ENCODE measurements at places on chromosomes 3 and 15.

- DNase-seq = peak; percentile 93
These were observed 33.5 kb upstream of the ACAD9 start for GRCh38 chr3:128845778-128846485.

- no peak for DNase-seq
These were observed 464 bp upstream of the MRPS25 start for GRCh38 chr3:15065550-15066007.

GRCh38 chr3:111621535-111621934, 26.4 kb upstream of the ZBED2 start:
- no peak for DNase-seq

DNA sequence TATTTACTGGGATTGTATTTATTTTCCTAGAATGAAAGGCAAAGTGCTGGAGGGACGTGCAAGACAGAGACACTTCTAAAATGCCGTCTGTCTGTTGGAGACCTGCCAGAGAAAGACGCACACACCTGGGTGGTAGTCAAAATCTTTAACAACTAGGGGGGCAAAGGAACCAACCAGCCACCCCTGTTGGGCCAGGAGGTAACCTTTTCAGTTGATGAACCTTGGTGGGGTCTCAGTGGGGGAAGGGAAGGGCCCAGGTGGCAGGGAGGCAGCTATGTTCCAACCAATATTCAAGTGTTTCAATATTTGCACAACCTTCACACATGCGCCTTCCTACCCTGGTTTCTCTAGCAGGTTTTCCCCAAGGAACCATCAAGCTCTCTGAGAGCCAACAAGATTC, 99.0 kb downstream of the MEGF11 start:
- no peak for DNase-seq

GRCh38 chr15:23567921-23568320, 2.4 kb downstream of the MKRN3 start:
- no peak for DNase-seq

- no peak for DNase-seq
These were observed 30.1 kb upstream of the SLC24A5 start for GRCh38 chr15:48090666-48091065.

DNA sequence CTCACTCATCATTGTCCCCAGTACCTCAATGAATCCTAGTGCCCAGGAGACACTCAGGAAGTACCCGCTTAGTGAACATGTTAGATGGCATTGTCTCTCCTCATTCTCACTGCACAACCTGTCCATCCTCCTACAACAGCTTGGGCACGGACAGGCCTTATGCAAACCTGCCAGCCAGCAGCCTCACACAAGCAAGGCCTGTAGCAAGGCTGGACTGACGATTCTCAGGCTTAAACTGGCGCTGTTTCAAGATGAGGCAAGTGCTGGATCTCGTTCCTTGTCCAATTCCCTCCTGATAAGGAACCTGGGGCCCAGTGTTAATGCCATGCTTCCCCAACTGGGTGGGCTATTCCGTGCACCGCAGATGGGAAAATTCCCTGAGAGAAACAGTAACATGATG, 59.0 kb downstream of the CDCP1 start:
- no peak for DNase-seq

DNA sequence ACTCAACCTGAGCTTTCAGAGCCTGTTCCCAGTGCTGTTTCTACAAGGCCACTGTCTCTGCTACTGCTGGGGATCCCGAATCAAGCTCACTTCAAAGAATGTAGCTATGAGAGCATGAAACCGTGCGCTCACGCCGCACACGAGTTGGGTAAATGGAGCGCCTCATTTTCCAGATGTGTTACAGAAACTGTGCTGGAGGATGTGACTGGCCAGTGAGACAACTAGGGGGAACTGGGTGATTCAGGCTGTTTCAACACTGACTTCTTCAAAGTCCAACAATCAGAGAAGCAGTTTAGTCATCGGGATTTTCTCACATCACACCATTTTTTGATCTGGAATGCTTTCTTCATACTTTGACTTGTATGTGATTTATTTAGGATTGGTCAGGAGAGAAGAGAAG, 3.5 kb downstream of the ZNF710 start:
- DNase-seq = peak; percentile 68

DNA sequence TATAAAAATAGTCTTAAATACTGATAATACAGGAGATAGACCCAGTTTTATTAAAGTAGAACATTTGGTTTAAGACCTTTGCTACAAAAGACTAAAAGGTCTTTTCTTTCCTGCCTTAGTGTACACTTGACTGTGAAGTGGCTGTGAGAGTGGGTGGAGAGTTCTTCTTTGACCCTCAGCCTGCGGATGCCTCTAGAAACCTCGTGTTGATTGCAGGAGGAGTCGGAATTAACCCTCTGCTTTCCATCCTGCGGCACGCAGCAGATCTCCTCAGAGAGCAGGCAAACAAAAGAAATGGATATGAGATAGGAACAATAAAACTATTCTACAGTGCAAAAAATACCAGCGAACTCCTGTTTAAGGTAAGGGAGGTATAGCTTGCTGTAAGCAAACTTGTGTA, 36.5 kb downstream of the OXNAD1 start:
- no peak for DNase-seq

DNA sequence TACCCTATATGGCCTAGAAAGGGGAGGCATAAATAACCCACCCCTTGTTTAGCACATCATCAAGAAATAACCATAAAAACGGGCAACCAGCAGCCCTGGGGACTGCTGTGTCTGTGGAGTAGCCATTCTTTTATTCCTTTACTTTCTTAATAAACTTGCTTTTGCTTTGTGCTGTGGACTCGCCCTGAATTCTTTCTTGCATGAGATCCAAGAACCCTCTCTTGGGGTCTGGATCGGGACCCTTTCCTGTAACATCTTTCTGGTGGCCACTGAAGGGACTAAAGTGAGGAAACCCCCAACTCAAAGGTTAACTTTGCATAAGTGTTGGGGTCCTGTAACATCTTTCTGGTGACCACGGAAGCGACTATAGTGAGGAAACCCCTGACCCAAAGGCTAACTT, 15.7 kb upstream of the HHATL start:
- no peak for DNase-seq

DNA sequence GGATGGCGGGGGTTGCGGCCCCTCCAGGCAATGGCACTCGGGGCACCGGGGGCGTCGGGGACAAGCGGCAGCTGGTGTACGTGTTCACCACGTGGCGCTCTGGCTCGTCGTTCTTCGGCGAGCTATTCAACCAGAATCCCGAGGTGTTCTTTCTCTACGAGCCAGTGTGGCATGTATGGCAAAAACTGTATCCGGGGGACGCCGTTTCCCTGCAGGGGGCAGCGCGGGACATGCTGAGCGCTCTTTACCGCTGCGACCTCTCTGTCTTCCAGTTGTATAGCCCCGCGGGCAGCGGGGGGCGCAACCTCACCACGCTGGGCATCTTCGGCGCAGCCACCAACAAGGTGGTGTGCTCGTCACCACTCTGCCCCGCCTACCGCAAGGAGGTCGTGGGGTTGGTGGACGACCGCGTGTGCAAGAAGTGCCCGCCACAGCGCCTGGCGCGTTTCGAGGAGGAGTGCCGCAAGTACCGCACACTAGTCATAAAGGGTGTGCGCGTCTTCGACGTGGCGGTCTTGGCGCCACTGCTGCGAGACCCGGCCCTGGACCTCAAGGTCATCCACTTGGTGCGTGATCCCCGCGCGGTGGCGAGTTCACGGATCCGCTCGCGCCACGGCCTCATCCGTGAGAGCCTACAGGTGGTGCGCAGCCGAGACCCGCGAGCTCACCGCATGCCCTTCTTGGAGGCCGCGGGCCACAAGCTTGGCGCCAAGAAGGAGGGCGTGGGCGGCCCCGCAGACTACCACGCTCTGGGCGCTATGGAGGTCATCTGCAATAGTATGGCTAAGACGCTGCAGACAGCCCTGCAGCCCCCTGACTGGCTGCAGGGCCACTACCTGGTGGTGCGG, 1.9 kb downstream of the CHST2 start:
- DNase-seq = peak; percentile 80

DNA sequence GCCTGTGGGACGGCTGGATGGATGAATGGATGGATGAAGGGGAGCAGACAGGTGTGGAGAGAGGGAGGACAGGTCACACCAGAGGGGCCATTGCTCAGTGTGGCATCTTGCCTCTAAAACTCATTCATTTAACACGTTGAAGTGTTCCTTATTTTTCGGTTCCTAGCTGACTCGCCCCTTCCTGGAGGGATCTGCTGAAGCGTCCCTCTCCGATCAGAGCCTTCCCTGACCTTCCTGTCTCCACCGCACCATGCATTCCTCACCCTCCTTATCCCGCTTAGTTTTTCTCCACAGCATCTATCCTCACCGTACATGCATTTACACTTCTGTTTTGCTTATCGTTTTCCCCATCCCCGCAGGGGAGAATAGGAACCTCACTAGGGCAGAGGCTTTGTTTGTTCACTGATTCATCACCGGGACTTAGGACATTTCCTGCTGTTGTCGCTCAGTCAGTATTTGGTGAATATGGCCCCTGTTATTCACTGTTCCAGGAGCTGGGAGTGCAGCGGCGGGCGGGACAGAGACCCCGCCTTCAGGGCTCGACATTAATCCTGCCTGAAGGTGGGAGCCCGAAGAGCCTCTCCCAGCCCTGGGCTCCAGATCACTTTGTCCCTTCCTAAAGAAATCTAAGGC, 32.0 kb downstream of the FOXL2 start:
- DNase-seq = no peak

DNA sequence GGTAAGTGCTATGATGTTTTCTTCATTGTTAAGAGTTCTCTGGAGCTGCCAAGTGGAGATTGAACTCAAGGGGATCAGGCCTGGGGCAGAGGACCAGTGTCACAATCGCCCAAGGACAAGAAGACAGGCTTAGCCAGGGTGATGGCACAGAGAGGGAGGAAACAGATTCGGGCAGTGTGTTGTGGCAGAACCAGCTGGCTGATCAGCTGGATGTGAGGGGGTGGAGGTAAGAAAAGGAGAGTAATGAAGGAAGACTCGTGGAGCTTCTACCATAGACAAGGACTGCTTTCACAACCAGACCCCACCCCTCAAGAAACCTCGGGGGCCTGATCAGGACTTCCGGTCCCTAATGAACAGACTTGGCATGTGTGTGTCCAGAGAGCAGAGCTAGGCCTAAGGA, 60.9 kb upstream of the LINGO1 start:
- no peak for DNase-seq

- peak; percentile 91 for DNase-seq
These were observed 101.7 kb upstream of the TPM1 start for GRCh38 chr15:62940755-62941361.

GRCh38 chr3:59316688-59317275, 267.0 kb upstream of the CFAP20DC start:
- DNase-seq = no peak

DNA sequence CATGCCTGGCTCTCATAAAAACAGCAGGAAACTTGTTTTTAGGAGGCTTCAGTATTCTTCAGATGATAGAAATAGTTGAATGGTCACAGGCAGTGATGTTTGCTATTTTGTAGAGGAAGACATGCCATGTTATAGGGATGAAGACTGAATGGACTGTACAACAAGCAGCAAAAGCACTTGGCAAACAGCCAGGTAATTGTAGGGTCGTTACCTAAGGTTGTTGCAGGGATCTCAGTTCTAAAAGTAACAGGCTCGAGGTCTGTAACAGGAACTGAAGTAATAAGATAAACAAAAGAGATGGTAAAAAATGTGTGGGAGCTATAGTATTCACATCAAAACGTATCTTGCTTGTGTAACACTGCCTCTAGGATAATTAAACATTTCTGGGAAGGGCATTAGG, 116.3 kb downstream of the TFG start:
- no peak for DNase-seq

- no peak for DNase-seq
These were observed 568.6 kb downstream of the TAFA4 start for GRCh38 chr3:68363796-68364195.

DNA sequence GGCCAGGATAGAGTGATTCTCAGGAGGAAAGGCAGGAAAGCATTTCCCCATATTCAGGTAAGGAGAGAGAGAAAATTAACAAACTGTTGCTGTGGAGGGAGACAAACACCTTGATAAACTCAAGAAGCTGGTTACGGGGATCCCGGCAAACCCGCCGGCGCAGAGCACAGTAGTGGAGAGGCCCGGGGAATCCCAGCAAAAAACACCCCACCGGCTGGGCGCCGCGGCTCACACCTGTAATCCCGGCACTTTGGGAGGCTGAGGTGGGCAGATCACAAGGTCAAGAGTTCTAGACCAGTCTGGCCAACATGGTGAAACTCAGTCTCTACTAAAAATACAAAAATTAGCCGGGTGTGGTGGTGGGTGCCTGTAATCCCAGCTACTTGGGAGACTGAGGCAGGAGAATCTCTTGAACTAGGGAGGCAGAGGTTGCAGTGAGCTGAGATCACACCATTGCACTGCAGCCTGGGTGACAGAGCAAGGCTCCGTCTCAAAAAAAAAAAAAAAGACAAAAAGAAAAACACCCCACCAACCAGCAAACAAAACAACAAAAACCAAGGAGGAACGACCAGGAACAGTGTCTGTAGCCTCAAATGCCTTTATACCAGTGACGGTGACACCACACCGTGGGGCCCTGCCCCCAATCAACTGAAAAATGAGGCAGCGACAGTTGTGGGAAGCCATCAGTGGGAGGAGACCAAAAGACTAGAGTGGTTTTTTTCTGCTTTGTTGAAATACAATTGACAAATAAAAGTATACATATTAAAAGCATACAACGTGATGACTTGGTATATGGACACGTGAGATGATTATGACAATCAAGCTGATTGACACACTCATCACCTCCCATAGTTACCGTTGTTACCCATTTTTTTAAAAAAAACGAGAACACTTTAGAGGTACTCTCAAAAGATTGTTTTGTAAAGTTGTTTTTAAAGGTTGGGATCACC, 40.2 kb upstream of the IDH2 start:
- DNase-seq = no peak

GRCh38 chr3:191051037-191051436, 148.0 kb upstream of the OSTN start:
- no peak for DNase-seq

Measured in aorta (tissue), 5 donors.